ENCODE measurements at places on chromosomes 7 and 10.

DNA sequence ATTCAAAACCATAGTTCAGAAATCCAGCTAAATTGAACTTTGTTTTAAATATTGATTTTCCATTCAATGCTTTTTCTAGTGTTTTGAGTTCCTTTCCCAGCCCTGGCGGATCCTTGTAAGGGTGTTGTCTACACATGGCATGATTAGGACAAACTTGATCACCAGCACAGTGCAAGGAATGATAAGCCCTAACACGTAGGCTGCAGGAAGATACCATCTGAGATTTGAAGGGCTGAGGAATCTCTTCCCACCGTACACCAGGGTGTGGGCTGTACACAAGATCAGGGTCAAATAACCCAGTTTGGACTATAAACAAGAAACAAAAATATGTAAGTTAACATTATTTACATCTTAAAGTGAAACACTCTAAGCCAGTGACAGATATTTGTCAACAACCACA lies 27.4 kb downstream of the STEAP4 start:
- DNase-seq: no peak

GRCh38 chr10:71750124-71750841 lies 23.0 kb downstream of the VSIR start:
- no peak for DNase-seq

DNA sequence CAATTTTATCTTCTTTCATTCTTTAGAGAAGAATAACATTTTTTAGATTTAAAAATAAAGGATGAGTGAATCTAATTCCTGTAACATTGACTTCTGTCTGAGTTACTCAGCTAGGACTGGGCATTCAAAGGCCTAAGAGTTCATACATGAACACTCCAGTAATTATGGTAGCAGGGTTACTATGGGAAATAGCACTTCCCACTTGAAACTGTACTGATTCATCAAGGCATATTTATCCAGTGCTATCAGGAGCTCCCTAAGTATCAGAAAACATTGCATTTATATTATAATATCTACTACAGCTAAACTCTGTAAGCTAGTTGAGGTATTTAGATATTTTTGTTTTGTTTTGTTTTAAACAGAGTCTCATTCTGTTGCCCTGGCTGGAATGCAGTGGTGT lies 41.8 kb downstream of the NDUFB2 start:
- DNase-seq: no peak

DNA sequence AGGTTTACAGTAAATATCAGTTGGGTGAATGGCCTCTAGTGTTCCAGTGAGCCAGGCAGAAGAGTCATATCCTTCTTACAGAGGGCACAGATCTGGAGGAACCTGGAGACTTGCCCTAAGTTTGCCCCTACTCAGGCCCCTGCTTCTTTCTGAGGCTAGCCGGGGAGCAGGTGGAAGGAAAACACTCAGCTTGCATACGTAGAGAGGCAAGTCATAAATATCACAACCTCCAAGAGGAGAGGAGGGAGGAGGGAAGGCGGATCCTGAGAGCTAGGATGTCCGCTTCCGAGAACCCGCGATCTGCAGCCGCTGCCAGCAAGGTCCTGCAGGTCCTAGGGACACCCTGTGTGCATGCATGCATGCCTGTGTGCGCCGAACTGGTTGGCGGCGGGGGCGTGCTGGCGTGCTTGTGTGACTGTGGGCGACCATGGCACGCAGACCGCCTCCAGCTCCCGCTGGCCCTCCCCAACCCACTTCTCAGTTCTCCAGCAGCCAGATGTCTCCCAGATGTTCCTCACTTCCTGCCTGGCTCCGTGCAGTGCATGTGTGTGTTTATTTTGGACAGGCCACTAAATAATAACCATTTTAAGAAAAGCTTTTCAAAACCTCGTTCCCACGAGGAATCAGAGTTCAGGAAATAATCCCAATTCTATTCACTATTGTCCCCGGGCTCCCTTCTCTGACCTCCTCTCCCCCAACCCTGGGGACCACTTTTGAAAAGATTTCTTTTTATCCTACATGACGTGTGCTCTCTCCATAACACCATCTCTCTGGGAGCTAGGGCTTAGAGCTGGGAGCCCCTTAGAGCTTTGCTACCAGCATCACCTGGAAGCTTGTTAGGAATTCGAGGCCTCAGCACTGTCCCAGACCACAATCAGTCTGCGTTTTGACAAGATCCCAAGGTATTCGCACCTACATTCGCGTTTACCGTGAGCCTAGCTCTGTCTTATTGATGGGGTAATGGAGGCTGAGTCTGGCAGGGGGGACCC lies 32.4 kb downstream of the UNC5B start:
- DNase-seq: no peak

DNA sequence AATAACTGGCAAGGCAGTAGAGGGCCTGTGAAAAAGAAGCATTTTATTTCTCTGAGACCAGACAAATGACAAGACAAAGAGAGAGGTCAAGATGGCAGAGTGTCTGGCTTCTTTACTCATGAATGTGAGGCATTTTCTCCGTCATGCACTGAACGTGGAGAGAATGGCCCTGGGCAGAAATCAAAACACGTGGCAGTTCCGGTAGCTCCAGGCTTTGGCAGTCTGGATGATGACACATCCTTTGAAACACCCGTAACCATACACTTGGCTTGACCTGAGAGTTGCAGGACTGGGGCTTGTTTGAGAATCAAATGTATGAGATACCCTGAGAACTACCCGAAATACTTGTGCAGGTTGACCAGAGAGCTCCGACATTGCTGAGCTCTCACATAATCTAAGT lies 537.6 kb downstream of the ACTR3B start:
- no peak for DNase-seq

DNA sequence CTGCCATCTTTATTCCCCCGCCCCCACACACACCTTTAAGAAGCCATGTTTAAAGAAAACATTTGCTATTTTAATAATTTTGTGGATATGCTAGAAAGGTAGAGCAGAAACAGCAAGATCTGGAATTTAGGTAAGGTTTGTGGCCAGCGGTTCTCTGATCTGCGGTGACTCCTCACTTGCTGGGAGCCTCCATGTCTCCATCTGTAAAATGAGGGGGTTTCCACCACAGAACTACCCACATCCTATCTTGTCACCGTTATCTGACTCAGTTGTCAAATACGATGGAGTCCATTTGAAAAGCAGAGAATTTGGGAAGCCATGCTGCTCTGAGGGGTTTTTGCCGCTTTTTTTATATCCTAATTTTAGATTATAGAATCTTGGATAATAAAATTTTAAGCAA lies 23.3 kb downstream of the MACC1 start:
- no peak for DNase-seq

DNA sequence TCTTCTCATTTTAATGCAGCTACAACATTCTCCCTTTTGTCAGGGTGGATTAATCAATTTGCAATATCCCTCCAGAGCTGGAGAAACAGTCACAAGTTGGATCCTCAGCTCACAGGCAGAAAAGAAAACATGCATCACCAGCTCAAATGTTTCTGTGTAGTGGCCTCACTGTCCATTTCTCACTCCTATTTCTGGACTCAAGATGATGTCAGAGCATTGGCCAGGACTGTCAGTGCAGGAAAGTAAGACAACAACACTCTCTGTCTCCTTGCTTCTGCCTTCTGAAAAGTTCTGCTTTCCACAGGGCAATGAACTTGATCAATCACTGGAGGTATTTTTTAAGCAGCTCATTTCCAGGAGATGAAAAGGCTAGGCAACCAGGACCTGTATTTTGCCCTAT lies 8.2 kb upstream of the SVIL start:
- DNase-seq: no peak

DNA sequence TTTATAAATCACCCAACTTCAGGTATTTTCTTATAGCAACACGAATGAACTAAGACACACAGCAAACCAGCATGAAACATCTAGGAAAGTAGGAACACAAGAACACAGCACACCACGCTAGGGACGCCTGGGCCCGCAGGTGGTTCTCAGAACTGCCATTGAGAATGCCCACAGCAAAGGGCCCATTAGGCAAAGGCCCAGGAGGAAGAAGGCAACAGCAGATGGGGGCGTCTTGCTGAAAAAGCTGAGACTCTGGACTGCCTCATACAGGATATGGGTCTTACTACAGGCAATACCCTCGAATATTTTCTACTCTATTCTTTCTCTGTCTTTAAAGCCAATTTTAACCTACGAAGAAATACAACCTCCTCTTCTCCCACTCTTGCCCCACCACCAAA lies 77.3 kb downstream of the PARD3 start:
- DNase-seq: no peak

DNA sequence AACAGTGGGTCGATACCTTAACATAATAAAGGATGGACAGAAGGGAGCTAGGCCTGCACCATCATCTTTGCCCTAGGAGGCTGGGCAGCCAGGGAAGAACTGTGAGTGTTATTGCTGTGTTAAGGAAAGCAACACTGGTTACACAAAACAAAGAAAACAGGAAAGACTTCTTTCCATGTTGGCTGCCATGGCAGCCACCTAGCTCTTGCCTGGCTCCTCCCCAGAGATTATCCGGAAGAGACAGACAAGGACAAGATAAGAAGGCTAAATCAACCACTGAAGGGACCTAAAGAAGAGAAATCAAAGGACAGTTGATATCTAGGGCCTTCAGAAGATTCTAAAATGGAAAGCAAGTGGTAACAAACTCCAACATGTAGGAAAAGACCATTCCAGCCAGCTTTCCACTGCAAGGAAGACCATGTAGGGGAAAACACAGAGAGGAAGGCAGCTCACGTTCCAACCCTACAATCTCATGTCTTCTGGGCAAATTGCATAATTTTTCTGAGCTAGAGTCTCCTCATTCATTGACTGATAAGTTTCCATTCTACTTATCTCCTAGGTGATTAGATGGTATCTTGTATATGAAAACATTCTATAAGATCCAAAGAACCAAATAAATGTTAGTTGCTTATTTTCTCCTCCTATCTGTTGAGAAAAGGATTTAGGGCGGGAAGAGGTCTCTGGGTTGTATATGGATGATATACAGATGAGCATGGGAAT lies 51.2 kb downstream of the SP8 start:
- no peak for DNase-seq
